Activated CD4-positive, alpha-beta T cell treated with anti-CD3 and anti-CD28 coated beads for 36 hours (primary cell): ENCODE measurements at places on chromosomes 13 and 19. TPM values are rescaled to one million over a fixed set of nuclear protein-coding genes. Genes with fewer than 3 reads are reported as not detected.

DNA sequence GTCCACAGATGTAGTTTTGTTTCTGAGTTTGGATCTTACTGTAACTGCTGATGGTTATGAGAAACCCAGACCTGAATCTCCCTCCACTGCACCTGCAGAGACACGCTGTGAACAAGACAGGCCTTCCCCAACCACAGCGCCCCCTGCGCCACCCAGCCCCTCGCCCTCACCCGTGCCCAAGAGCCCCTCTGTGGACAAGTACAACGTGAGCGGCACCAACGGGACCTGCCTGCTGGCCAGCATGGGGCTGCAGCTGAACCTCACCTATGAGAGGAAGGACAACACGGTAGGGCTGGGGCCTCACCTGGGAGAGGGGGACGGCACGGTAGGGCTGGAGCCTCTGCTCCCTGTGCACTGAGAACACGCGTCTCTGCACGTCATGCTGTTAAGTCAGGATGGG, 22.3 kb downstream of the LAMP1 start:
- DNase-seq = no peak
- H3K27ac ChIP-seq = no peak overlapping the region
- H3K4me1 ChIP-seq = no peaks in the 10 kb centered on the region
- peaks cover 29% of the 10 kb centered on the region for H3K36me3 ChIP-seq
- H3K27me3 ChIP-seq = no peaks in the 10 kb centered on the region
- no peak overlapping the region for H3K4me3 ChIP-seq

- H3K27ac ChIP-seq = peak overlapping the region; percentile 95
- H3K36me3 ChIP-seq = peaks cover 25% of the 10 kb centered on the region
- peaks cover 54% of the 10 kb centered on the region for H3K4me1 ChIP-seq
- peak; percentile 80 for DNase-seq
- H3K4me3 ChIP-seq = peak overlapping the region; percentile 100
Observed at GRCh38 chr13:114130837-114131582, 1.4 kb downstream of the RASA3 start.

ZNF570 gene
- 4.5 TPM for total RNA-seq

NLRP5 gene
- not detected for total RNA-seq
